Heart right ventricle (tissue), 16 donors: ENCODE measurements at places on chromosomes 4 and X. TPM values are rescaled to one million over a fixed set of nuclear protein-coding genes. Genes with fewer than 3 reads are reported as not detected.

TMPRSS11D gene
- total RNA-seq = not detected

GPR82 gene
- total RNA-seq = 0.09 TPM

FRAS1 gene
- total RNA-seq = 2.2 TPM

TENM3 gene
- total RNA-seq = 4.5 TPM

MAP3K15 gene
- 0.13 TPM for total RNA-seq

AP1S2 gene
- 114 TPM for total RNA-seq

CXorf49 gene
- total RNA-seq = not detected

DAPP1 gene
- total RNA-seq = 0.26 TPM

DHRSX gene
- 21.1 TPM for total RNA-seq

LNX1 gene
- total RNA-seq = 5.3 TPM

TRMT10A gene
- 2.9 TPM for total RNA-seq

ADH4 gene
- not detected for total RNA-seq

ADGRL3 gene
- 4.1 TPM for total RNA-seq

BTC gene
- total RNA-seq = 0.46 TPM

POF1B gene
- total RNA-seq = 0.53 TPM

NOX1 gene
- total RNA-seq = not detected

GPAT3 gene
- 34.2 TPM for total RNA-seq

L1CAM gene
- total RNA-seq = 1.1 TPM

ZFP92 gene
- total RNA-seq = 0.46 TPM

GPR143 gene
- total RNA-seq = not detected

PAGE3 gene
- total RNA-seq = not detected

FAT4 gene
- total RNA-seq = 5.4 TPM

SMS gene
- 44.0 TPM for total RNA-seq

VSIG4 gene
- total RNA-seq = 91.2 TPM

ITIH6 gene
- total RNA-seq = not detected

GPM6B gene
- total RNA-seq = 3.9 TPM

PGAM4 gene
- not detected for total RNA-seq

DUX4 gene
- total RNA-seq = not detected
